HT1080 (cell line): ENCODE measurements at places on chromosomes 7 and 10.

- peak; percentile 83 for DNase-seq
Observed at GRCh38 chr10:124000792-124001201, 92.6 kb downstream of the CHST15 start.

GRCh38 chr7:36985866-36986400, 261.6 kb upstream of the AOAH start:
- DNase-seq: no peak

DNA sequence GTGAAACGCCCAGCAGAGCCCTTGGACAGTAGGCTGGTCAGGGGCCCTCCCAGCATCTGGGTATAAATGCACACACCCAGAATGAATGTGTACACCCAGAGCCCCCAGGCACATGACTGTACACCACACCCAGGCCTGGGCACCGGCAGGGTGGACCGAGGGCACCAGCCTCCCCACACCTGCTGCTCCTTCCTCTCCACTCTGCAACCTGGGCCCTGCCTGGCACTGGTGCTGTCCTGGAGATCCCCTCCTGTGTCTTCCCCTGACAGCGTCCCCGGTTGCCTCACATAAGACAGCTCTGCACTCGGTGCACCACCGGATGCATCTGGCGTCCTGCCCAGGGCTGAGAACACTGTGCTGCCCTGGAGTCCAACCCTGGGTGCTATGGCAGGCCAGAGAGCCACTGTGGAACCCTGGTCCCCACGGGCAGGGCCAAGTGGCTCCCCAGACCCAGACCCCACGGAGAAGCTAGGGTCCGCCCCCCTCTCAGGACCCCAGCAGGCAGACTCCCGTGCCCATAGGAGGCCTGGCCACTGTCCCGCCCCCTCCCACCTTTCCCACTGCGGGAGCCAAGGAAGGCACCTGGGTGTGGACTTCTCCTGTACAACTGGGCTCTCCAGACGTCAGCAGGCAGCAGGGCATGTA, 6.6 kb downstream of the RASGEF1A start:
- DNase-seq: no peak

- no peak for DNase-seq
Observed at GRCh38 chr10:85319826-85320225, 991.4 kb downstream of the CCSER2 start.

DNA sequence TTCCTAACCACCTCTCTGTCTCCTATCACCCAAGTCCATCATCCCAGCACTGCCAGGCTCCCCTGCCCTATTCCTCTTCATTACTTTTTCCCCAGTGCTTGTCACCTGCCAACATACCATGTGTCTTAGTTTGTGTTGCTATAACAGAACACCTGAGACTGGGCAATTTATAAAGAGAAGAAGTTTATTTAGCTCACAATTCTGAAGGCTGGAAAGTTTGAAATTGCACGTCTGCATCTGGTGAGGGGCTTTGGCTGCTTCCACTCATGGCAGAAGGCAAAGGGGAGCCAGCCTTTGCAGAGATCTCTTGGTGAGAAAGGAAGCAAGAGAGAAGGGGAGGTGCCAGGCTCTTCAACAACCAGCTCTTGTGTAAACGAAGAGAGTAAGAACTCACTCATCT, 47.3 kb downstream of the DRGX start:
- DNase-seq: no peak

DNA sequence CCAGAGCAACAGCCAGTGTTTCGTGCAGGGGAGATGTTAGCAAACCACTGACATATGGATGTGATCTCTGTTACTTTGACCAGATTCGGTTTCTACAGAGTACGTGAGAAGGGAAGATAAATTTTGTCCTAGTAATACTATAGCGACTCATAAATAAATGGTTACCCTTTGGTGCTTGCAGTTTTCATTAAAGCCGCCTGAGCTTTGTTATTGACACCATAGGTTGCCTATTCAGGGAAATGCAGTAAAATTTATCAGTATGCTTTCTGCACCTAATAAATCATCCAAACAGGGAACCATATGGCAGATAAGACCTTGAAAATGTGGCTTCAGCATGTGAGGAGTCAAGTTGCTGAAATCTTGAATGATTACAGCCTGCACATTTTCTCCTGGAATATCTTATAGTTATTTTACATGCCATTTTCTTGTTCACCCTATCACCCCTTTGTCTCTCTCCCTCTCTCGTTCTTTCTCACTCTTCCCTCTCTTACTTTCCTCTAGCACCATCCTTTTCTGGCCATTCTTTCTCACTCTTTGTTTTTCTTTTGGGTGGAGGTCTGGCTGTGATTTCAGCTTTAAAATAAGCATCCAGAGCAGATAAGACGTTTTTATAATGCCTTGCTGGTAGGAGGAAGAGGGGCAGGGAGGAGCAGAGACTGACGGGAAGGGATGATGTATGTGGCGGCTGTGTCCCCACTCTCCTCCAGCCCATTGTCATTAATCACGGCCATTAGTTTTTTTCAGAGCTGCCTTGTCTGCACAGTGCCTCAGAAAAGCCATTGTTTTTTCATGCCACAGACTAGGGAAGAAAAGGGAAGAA, 182.5 kb downstream of the LRMDA start:
- no peak for DNase-seq

- peak; percentile 68 for DNase-seq
Observed at GRCh38 chr10:110524179-110524858, 26.6 kb downstream of the DUSP5 start.

GRCh38 chr7:31464601-31465000, 49.3 kb upstream of the ITPRID1 start:
- DNase-seq: peak; percentile 55

DNA sequence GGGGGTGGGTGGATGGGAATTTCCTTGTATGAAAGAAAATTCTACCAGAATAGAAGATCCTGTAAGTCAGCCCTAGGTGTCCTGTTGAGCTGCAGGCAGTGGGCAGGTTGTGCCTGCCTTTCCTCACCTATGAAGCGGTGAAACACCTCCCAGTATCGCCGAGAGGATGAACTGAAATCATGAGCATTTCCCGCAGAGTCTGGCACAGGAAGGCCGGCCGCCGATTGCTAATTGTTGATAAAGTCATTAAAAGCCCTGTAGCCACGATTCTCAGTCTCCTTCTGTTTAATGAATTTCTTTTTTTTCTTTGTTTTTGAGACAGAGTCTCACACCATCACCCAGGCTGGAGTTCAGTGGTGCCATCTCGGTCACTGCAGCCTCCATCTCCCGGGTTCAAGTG, 142.1 kb downstream of the CAMK1D start:
- no peak for DNase-seq

DNA sequence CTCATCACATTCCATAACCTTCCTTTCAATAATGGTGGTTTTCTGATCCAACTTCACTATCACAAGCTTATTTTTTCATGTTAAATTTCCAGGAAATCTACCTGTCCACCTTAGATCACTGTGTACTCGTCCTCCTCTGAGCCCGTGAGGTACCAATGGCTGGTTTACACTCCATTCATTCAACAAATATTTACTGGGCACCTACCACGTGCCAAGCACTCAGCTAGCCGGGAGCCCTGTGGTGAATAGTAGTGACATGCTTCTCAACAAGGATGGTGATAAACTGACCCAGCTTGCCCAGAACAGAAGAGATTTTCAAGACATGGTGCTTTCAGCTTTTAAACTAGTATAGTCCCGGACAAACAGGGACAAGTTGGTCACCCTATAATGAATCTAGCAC, 98.2 kb downstream of the FAM204A start:
- no peak for DNase-seq

GRCh38 chr10:95987685-95988426, 55.5 kb upstream of the CCNJ start:
- no peak for DNase-seq

- DNase-seq: peak; percentile 51
Observed at GRCh38 chr7:127678947-127679346, 27.0 kb downstream of the SND1 start.

- DNase-seq: peak; percentile 84
Observed at GRCh38 chr10:31318382-31318853, 598 bp upstream of the ZEB1 start.

DNA sequence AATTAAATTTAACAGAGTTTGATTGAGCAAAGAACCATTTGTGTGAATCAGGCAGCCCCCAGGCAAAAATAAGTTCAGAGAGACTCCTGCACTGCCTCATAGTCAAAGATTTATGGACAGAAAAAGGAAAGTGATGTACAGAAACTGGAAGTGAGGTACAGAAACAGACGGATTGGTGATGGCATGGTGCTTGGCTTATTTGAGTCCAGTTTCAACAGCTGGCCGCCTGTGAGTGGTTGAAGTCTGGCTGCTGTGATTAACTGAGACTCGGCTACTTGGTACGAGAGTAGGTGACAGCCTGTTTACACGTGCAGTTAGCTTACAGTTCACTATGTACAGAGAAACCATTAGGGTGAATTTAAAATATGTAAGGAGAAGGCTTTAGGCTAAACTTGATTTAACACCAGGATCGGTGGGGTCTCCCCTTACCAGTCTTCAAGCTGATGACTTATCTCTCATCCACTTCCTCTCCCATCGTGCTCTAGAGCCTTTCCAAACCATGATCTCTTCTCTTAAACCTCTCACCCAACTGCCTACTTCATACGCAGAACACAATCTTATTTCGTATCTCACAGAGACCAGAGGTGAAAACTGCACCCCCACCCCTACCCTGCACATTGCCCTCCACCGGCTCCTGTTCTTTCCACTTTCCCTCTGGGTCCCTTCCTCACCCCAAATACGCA, 5.0 kb upstream of the MSMB start:
- DNase-seq: peak; percentile 43

DNA sequence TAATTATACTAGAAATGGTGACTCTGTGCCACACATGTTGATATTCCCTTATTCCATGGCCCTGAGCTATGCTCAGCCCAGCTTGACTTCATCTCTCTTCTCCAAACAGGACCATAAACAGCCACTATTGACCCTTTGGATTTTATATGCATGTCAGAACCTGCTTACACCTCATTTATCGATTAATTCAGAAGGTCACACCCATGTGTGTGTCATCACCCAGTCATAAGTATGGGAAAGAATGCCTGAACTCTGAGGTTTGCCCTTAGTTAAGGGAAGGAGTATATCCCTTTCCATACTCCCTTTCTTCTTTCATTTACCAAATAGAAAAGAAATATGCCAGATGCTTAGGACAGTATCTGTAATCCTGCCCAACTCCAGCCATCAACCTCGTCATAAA, 602.3 kb downstream of the SORCS3 start:
- DNase-seq: no peak
